ENCODE measurements at places on chromosomes 16 and 17.

- no peak for DNase-seq
These were observed 73.2 kb upstream of the MRTFB start for GRCh38 chr16:13997933-13998332.

- peak; percentile 83 for DNase-seq
These were observed 8.5 kb downstream of the CCL18 start for GRCh38 chr17:36072431-36073121.

GRCh38 chr17:39069114-39069756, 82.2 kb downstream of the PLXDC1 start:
- DNase-seq = peak; percentile 75

- no peak for DNase-seq
These were observed 15.4 kb downstream of the ARL2BP start for GRCh38 chr16:57260294-57260929.

DNA sequence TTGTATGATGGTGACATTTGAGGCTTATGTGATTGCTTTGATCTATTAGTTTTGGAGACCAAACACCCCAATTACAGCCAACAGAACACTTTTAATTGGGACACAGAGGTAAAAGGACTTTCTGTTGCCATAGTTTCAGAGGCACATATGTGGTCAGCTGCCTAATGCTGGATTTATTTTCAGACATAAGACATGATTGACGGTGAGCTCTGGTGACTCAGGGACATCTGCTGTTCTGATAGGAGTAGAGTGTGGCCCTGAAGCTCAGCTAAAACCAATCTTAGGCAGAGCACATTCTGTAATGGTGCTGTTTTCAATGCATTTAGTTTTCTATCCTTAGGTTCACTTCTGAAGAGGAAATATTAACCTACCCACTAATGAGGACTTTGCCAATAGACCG, 247.1 kb downstream of the UTP18 start:
- no peak for DNase-seq

DNA sequence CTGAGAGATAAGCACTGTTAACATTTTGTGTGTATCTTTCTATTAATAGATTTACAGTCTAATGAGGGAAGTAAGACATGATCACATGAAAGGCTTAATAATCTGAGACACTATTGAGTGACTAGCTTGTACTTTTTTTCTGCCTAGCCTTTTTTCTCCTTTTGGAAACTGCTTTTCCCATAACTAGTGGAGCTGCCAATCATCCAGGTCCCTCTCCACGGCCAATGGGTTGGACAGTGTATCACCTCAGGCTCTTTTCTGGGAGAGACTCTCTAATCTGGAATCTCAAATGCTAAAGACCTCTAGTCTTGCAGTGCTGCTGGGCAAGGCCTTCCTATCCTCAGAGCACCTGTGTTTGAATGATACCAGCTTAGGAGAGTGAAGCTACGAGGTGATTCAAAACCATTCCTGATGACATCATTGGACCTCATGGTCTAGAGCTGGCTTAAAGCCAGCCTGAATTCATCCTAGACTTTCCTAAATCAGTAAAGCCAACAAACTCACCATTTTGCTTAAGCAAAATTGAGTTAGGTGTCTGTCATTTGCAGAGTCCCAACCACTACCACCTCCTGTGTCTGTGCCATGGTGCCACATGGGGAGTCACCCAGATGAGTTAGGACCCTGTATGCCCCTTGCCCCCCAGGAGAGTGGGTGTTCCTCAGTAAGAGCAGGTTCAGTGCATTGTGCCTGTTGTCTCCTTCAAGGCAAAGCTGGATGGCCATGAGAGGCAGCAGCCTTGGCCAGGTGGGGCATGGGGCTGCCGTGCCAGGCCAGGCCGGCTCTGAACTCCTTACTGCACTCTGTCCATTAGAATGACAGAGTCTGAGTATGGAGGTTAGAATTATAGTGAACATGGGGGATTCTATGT, 62.9 kb downstream of the SPECC1 start:
- no peak for DNase-seq

DNA sequence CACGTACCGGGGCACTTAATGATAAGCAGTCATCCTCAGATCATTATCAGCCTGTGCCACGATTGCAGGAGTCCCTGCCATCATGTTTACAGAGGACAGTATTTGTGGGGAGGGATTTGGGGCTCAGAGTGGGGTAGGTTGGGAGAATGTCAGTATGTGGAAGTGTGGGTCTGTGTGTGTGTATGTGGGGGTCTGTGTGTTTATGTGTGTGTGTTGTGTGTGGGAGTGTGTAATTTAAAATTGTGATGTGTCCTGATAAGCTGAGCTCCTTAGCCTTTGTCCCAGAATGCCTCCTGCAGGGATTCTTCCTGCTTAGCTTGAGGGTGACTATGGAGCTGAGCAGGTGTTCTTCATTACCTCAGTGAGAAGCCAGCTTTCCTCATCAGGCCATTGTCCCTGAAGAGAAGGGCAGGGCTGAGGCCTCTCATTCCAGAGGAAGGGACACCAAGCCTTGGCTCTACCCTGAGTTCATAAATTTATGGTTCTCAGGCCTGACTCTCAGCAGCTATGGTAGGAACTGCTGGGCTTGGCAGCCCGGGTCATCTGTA, 13.5 kb upstream of the EFCAB13 start:
- no peak for DNase-seq

DNA sequence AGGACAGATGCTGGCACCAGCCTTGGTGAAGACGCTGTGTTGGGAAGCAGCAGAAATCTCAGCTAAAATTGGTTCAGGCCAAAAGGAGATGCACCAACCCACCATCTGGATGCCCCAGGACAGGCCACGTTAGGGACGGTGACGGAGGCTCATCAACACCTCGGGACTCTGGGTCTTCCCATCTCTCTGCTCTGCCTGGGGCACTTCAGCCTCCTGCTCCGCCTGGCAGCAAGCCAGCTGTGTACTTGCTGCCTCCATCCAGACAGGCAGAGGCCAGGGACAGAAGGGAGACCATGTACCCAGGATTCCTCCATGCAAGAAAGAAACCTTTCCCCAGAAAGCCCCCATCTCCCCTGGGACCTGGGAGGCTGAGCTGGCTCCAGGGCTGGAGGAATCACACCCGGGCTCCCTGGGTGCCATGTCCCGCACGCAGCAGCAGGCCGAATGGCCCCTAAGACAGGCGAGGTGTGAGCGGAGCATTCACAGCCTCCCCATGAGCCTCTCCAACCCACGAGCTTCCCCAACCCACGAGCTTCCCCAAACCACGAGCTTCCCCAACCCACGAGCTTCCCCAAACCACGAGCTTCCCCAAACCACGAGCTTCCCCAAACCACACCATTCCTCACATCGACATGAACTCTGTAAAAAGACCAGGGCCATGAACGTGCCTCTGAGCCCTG, 274.5 kb downstream of the C16orf95 start:
- DNase-seq = no peak

DNA sequence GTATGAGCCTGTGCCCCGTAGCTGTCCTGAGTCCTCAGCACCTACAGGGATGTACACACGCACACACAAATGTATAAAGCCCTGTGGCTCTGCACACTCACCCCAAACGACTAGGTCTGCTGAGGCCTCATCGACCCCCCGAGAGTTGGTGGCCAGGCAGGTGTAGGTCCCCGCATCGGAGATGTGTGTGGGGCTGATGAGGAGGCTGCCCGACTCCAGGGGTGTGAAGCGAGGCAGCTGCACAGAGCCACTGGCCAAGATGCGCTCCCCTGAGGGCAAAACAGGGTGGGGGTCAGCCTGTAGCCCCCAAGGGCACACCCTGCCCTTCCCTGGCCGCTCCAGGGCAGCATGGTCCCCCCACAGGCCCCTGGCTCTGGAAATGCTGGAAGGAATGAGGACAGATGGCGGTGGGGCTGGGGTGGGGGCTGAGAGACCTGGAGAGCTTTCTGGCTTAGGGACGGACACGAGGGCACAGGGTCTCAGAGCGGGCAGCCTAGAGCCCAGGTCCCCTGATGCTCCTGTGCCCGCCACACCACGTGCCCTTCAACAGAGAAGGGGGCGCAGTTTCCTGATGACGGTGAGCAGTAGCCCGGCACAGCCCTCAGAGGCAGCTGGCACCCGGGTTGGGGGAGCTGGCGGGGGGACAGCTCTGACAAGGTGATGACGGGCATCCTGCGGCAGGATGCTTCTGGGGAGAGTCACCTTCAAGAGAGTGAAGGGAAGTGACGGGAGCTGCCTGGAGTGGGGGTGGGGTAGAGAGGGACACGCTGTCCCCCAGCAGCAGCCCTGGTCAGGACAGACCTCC, 119.8 kb upstream of the CDC42EP4 start:
- DNase-seq = no peak

- DNase-seq = no peak
These were observed 13.5 kb upstream of the ITGB3 start for GRCh38 chr17:47239967-47240651.

GRCh38 chr16:85055493-85056210, 28.1 kb downstream of the KIAA0513 start:
- DNase-seq = peak; percentile 93

- DNase-seq = peak; percentile 72
These were observed 863 bp downstream of the ADCY9 start for GRCh38 chr16:4115209-4115948.

DNA sequence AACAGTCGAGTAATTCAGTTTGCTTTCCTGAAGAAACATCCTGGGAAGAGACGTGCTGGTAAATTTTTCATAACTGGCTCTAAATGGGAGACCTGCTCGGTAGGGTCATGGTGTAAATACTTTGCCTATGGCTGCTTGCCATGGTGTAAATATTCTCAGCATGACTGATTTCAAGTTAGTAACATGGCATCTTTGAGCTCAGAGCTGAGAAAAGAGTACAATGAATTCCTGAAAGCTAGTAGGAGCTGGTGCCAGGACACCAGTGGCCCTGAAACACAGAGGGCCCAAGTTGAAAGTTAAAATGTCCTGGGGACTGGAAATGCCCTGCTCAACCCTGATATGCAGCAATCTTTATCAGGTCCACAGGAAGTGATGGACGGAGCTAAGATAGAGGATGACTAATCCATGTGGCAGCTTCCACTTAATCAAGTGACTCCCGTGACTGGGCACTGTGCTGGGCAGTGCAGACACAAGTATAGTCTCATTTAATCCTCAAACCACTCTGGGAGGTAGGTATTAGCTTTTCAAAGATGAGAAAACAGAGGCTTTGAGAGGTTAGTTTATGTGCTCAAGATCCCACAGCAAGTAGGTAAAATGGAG, 130.1 kb upstream of the ADAMTS18 start:
- DNase-seq = no peak

DNA sequence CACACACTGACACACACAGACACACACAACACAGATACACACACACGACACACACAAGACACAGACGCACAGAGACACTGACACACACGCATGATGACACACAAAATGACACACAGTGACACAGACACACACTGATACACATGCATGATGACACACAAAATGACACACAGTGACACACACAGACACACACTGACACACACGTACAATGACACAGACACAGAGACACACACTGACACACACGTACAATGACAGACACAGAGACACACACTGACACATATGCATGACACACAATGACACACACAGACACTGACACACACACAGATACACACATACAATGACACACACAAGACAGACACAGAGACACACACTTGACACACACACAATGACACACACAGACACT, 10.3 kb downstream of the CACNG1 start:
- no peak for DNase-seq

- DNase-seq = no peak
These were observed 54.6 kb upstream of the ACSF3 start for GRCh38 chr16:89038811-89039735.

DNA sequence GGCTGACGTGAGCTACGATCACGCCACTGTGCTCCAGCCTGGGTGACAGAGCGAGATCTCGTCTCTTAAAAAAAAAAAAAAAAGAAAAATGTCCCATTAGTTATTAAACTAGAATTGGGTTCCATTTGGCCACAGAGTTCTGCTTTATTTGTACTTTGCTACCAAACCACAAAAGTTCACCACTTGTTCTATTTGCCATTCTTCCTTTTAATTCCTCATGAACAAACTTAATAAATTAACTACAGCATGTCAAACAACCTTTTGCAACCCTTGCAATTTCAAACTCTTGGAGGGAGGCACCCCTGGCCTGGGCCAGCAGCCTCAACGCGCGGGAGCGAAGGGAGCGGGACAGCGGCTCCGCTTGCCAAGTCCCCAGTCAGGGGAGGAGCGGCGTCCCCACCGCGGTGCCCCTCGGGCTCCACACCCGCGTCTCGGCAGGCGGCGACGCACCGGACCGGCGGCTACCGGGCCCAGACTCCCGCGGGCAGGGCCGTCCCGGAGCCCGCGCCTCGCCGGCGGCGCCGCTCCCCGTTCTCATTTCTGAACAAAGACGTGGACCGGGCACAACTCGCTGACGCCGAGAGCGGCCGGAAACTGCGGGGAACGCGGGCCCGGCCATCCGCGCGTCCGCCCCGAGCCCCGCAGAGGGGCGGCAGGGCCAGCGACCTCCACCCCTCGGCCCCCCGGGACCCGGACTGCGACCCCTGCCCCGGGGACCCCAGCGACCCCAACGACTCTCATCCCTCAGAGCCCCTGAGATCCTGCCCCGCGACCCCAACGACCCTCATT, 775 bp downstream of the CYTH1 start:
- DNase-seq = peak; percentile 55

DNA sequence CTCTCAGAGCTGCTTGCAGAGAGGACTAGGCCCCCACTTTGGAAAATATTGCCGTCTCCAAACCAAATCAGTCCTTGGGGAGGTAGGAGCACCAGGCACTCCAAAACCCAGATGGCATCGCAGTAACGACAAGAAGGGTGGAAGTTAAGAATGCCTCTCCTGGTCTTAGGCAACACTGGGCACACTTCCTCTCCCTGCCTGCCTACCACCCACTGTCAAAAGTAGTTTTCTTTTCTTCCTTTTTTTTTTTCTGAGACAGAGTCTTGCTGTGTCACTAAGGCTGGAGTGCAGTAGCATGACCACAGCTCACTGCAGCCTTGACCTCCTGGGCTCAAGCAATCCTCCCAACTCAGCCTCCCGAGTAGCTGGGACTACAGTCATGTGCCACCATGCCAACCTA, 47.2 kb downstream of the SRL start:
- DNase-seq = no peak

DNA sequence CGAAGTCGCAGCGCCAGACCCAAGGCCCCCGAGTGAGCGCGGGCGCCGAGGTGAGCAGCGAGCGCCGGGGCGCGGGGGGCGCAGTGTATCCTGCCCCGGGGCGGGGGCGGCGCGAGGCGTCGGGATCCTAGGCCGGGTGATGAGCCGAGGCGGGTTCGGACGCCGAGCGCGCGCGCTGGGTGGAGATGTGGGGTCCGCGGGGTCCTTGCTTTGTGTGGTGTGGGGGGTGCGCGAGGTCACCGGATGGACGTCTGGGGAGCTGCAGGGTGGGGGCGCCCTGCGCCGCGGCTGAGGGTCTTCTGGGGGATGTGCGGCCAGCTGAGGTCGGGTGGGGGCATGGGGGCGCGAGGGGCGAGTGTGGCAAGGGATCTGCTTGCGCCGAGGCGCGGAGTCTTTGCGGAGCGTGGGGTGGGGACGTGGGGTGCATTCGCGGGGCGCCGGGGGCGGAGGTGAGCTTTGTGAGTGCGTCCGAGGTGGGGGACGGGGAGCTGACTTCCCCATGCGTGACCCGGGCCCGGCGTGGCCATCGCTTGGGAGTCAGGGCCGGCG, 560 bp downstream of the RAI1 start:
- peak; percentile 70 for DNase-seq

DNA sequence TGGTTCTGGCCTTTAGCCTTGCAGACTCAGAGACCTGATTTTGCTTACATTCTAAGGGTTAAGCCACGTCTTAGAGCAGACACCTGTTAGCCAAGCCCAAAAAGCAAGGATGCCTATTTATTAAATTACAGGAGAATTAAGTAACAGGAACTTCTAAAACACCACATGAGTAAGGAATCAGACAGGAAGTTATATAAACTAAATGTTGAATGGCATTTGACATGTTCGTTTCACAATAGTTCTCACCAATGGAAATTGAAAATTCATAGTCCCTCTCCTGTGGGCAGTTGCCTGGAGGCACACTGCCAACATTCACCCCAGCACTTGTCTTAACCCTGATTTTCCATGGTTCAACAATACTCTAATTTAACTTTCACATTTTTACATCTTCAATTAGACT, 9.0 kb downstream of the KRTAP9-7 start:
- DNase-seq = peak; percentile 4
